ENCODE measurements at places on chromosomes 5 and 9.

GRCh38 chr9:113999256-114000062, 78.6 kb downstream of the AMBP start:
- no peak for DNase-seq

DNA sequence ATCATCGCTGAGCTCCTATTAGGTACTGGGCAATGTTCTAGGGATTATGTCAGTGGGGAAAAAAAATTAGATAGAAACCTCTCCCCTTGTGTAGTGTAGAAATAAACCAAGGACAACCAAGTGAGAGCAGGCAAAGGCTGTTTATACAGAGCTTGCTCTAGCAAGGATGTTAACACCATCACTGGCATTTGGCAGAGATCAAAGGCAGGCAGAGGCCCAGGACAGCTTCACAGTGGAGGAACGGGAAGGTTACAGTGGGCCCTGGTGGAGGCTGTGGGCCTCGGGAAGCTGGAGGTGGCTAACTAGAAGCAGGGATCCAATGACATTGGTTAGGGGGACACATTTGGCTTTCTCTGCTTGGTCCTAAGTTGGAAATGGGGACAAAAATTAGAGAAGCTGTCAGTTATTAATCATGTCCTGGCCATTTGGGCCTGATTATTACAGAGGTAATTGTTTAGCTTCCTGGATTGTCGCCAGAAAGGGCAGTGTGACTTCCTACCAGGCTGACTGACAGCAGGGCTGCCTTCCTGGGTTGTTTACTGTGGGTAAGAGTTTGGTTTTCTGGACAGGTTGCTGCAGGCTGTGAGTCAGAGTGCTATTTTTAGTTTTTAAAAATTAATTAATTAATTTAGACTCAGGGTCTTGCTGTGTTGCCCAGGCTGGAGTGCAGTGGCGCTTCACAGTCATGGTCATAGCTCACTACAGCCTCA, 259.3 kb downstream of the ROR2 start:
- no peak for DNase-seq

- no peak for DNase-seq
Observed at GRCh38 chr5:55159763-55160492, at the start of gene GPX8. Gene GPX8 (plus strand): TSS chr5:55160171. CDS start chr5:55160193, 22 bp downstream.

GRCh38 chr5:35138232-35138631, 90.5 kb upstream of the AGXT2 start:
- no peak for DNase-seq

DNA sequence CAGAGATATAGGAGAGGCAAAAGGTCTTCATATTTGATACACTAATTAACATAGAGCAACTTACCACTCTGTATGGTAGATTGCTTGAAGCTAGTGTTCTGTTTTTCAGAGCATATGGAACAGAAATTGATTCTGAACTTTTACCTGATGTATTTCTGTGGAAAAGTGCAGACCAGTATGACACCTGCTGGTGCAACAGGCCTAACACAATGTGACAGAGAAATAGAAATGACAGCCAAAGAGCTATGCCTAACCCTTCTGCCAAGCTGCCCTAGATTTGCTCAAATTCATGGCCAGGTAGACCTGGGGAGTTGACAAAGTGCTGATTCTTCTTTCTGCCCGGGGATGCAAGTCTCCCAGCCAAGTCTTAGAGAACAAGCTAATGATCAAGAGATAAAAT, 65.4 kb upstream of the RNF180 start:
- no peak for DNase-seq

Data from NCI-H1436 treated with DMSO at 0.1 percent for 48 hours (cell line).